ENCODE measurements at places on chromosomes 7 and 10.

DNA sequence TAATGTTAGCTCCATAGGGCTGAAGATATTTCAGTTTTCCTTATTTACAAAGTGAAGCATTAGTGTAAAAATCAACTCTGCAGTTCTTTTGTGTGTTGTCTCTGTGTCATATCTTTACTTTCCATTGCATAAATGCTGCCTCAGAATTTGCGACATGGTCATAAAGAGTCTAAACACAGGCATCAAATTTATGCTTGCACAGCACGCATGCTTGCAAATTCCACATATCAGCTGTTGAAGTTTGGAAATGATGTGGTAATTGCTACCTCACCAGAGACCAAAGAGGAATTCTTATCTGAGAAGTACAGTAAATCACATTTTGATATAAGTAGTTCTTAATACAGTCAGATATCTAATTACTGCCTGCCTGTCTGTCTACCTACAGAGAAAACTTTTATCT lies 348.2 kb upstream of the GRM3 start:
- DNase-seq = no peak

DNA sequence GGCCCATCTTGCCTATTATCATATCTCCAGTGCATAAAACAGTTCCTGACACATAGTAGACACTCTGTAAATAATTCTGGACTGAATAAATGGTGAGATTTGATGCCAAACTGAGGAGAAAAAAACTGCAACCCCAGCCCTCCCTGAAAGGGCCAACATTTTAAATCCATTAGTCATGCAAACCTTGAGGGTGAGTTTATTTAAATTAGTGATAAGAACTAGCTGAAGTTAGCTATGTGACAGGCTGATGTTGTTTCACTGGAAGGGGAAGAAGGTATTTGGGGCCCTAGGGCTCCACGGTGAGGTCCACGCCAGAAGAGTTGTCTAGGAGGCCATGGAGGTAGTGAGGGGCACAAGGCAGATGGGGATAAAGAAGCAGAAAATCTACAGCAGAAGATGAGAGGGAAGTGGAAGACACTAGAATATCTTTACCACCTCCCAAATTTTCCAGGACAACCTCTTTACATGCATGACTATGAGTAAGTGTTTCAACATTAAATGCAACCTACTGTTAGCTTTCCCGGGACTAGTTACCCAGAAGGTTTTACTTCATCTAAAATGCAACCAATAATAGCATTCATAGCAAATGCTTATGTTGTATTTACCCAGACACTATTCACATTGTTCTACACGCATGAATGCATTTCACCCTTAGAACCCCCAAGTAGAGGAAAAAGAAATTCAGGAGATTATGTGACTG lies 183.2 kb upstream of the LYZL1 start:
- DNase-seq = no peak

GRCh38 chr10:15515202-15515601 lies 144.1 kb upstream of the FAM171A1 start:
- DNase-seq = no peak

- DNase-seq = no peak
These were observed 4.3 kb downstream of the ELOVL3 start for GRCh38 chr10:102230264-102230860.

DNA sequence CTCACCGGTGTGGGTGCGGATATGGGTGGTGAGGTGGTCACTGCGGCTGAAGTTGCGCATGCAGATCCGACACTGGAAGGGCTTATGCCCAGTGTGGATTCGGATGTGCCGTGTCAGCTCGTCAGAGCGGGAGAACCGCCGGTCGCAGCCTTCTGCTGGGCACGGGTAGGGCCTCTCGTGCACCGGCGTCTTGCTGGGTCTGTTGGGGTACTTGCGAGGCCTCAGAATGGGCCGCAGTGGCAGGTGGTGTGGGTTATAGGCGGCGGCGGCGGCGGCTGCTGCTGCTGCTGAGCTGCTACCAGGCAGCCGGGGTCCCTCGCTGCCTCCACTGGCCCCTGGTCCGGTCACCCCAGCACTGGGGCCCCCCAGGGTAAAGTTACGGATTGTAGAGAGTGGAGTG lies 2.7 kb downstream of the EGR2 start:
- DNase-seq = no peak

- DNase-seq = no peak
These were observed 27.3 kb upstream of the SKAP2 start for GRCh38 chr7:26891400-26892350.

GRCh38 chr10:110568055-110568735 lies 700 bp downstream of the SMC3 start:
- no peak for DNase-seq

GRCh38 chr10:58152673-58153263 lies 114.9 kb downstream of the IPMK start:
- no peak for DNase-seq

DNA sequence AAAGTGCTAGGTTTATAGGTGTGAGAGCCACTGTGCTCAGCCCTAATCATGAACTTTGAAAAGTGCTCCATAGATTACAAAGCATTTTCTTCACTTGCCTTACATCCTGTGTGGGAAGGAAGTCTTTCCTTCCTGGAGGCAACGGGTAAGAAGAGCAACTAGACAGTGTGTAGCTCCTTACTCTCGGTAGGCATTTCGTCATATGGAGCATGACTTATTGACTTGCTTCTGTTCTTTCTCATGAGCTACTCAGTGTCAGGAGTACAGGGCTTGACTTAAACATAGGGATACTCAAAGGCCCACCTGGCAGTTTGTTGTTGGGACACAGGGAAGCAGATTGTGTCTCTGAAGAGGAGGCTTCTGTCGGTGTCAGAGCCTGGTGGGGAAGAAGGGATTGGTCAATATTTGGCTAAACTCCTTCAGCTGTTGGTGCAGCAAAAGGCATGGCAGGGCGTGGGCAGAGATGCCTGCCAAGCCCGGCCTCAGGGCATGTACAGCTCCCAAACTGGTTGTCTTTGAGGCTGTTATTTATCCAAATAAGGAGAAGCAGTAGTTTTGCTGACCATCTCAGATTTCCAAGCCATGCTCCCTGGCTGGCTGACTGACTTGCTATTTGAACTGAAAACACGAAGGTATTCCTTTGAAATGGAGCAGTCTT lies 248.9 kb downstream of the KIAA1217 start:
- DNase-seq = no peak

DNA sequence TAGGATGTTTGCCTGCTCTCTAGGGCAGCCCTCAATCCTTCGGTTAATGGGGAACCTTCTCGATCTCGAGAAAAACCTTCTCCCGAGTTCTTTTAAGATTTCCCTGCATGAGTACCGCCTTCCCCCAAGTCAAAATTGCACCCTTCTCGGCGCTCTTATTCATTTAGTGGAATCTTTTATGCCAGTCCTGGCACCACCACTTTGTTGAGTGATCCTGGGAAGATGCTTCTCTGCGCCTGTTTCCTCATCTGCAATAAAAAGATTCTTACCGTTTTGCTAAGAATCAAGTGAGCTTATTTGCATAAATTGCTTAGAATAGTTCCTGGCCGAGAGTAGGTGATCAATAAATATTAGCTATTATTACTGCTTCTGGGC lies 697 bp downstream of the ARPC1A start:
- DNase-seq = no peak

DNA sequence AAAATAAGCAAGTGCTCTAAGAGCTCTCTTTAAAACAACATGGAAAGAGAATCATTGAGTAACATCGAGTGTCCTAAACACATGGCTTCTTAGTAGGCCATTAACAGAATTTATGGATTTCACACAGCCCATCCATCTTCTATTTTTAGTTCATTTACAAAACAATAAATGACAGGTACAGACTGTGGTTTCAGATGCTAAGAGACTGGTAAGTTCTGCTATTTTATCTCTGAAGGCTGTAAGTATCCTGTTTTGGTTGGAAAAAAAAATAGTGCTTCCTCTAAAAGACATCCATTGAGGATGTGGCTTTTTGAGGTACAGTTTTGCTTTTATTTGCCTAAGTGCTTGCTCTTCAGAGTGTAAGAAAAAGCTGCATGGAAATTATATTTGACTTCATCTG lies 27.4 kb upstream of the GNAI1 start:
- DNase-seq = no peak

DNA sequence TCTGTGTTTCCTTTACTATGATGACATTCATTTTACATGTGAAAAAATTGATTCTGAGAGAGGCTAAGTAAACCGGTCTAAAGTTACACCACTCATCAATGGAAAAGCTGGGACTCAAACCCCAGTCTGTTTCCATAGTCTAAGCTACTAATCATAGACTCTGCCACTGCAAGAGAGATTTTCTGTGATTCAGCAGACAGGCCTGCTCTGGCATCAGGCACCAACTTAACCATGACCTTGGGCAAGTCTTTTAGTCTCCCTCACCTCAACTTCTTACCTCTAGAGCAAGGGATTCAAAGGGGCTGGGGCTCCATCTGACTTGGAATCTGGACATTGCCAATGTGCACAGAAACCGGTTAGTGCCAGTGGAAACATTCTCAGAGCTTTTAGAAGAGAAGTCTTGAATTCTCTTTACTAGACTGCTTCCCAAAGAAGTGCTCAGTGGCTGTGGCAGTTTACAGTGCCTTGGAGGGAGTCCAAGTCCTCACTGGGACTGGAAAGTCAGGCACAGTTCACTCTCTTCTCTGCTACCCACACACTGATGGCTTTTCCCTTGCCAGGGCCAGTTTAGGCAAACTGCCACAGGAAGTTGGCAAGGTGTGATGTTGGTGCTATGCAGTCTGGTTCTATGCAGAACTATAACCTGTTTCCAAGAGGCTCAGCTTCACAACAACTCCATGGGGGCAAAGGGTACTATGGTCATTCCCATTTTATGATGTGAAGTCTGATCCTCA lies 4.5 kb upstream of the BLNK start:
- no peak for DNase-seq

- DNase-seq = no peak
These were observed 131.6 kb downstream of the HGF start for GRCh38 chr7:81638198-81638597.

GRCh38 chr7:138992052-138992531 lies 10.9 kb upstream of the KIAA1549 start:
- no peak for DNase-seq

- no peak for DNase-seq
These were observed 42.9 kb downstream of the CD36 start for GRCh38 chr7:80681272-80681885.

- no peak for DNase-seq
These were observed 78.7 kb downstream of the BEND7 start for GRCh38 chr10:13450069-13450468.

- DNase-seq = no peak
These were observed 16.9 kb upstream of the GET4 start for GRCh38 chr7:859359-860030.

GRCh38 chr7:27640884-27641574 lies 21.7 kb downstream of the HIBADH start:
- DNase-seq = no peak

DNA sequence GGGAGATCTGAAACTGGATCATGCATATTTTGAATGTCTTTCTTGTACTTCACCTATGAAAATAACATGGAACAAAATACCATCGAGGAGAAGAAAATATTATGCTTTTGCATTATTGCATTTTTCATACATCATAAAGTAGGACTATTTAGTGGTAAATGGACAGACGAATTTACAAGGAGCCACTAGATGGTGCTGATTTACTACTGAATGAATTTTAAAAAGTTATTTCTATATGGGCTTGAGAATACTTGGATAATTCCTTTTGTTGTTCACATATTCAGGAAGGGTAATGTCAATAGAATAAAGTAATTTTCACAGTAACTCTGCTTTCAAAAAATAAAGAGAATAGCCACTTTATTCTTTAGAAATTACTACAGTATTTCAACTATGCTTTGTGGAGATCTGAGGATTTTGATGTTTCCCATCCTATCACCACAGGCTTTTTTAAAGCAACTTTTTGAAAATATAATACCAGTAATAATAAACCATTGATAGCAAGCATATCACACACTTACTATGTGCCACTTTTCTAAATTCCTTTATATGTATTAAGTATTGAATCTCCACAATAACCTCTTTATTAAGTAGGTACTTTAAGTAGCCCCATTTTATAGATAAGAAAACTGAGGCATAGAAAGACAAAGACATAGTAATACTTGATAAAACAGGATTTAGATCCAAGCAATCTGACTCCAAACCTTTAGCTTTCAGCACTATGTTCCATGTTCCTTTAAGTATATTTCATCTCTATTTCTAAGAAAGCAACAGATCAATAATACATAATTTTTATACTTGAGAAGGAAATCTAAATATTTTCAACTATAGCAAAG lies 38.6 kb downstream of the NEBL start:
- DNase-seq = no peak

DNA sequence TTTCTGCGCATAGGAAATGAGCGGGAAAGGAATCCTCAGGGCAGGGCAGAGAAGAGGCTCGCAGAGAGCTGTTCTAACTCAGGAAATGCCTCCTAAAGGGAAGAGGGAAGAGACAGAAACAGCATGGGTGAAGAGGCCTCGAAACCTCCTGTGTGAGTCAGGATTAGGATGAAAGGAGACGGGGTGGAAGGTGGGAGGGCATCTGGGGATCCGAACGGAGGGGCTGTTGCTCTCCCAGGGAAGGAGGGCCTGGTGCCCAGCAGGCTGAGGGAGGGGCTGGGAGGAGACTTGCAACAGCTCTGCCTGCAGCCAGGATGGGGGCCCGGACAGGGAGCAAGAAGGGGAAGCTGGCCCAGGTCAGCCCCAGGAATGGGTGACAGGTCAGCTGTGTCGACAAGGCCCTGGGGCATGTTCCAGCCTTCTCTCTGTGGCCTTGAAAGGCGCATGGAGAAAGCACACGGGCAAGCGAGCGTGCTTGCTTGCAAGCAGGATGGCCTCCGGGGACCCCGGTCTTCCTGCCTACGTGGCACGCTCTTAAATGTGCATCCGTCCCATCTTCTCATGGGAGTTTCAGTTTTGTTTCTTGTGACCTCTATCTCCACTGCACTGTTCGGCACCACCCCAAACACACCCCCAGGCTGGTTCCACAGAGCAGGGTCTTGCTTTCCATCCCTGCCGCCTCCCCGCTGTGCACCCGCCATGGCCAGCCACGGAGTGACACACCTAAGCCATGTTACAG lies 63.5 kb downstream of the HIPK2 start:
- DNase-seq = no peak

GRCh38 chr7:51467384-51468017 lies 150.9 kb upstream of the COBL start:
- DNase-seq = no peak

DNA sequence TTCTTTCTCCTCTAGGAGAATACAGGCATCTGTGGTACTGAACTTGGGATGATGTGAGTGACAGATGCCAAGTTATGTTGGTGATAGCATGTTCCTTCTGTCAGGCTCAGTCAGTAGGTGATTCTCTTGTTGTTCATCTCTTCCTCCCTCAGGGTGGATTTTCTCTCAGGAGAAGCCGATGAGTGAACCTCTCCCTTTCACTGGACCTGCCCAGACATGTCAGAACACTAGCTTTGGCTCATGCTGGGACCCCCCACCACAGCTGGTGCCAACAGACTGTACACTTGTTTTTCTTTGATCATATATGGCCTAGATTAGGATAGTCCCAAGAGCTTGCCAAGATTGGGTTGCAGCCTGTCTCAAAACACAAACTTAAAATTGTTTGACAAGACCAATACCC lies 129.4 kb downstream of the BMPER start:
- DNase-seq = no peak

- DNase-seq = no peak
These were observed 276.7 kb downstream of the CNTNAP2 start for GRCh38 chr7:146393346-146393745.
